Renal cortex interstitium (tissue), 15 donors: ENCODE measurements at places on chromosomes 3 and 15. TPM values are rescaled to one million over a fixed set of nuclear protein-coding genes. Genes with fewer than 3 reads are reported as not detected.

The AP3S2 gene
- 60.0 TPM for polyA plus RNA-seq

The RBMS3 gene
- 14.4 TPM for polyA plus RNA-seq

DNA sequence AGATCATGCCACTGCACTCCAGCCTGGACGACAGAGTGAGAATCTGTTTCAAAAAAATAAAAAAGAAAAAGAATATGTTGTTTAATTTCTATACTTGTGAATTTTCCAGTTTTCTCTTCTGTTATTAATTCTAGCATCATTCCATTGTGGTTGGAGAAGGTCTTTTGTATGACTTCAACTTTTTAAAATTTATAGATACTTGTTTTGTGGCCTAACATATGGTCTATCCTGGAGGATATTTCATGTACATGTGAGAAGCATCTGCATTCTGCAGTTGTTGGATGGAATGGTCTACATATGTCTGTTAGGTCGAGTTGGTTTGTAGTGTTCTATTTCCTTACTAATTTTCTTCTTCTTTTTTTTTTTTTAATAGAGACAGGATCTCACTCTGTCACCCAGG lies 35.6 kb downstream of the MAP1A start:
- no peak for DNase-seq

DNA sequence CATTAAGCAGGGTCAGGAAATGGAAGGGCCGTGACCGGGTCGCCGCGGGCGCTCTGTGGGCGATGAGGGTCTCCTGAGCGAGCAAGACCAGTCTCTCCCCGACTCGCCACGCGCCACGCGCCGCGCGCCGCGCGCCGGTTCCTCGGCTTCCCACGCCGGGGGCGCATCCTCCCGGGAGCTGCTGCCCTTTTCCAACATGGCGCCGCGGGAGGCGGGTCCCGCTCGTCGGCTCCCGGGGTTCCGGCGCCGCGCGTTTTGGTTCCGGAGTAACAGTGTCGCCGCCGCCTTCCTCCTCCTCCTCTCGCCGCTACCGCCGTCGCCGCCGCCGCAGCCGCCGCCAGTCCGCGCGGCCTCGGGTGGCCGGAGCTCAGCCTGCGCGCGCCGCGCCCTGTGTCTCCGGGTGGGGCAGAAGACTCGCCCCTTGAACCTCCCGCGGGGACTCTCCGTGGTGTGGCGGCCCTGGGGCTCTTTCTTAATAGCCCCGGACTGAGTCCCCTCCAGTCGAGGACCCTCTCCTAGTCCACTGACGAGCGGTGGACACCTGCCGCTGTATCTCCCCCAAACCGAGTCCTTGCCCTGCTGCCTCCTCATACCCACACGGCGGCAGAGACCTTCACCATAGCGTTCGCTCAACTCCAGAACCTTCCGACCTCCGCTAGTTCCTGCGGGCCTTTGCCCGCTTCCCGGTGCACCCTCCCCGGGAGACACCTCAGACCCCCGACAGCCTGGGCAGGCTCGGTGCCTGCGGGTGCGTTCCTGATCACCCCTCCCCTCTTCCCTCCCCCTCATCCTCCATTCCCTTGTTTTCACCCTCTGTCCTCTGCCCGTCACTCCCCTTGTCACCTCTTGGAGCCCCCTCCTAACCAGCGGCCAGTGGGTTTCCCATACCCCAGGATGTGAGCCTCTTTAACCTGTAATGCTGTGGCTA lies at the start of gene MAP2K5:
MAP2K5 (plus strand) TSS at position 284 of the 928 bp plus-strand sequence; CDS start at position 917, 633 bp downstream.
- no peak for DNase-seq

DNA sequence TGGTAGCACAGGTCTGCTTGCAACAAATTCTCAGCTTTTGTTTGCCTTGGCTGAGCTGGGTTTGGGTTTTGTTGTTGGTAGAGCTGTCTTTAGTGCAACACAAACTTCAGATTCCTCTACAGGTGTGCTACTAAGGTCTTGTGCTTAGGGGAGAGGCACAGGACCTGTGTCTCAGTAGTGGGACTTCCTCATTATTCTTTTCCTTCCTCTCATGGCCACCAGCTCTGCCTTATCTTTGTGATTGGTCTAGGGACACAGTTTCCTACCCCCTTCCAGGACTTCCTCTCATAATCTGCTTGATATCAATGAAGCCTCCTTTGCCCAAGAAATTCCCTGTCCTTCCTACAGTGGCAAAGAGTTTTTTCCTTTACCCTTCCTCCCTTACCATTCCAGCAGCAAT lies 24.9 kb upstream of the DNAAF4 start:
- DNase-seq: no peak

The CRABP1 gene
- polyA plus RNA-seq: 35.2 TPM

The MOBP gene
- 0.36 TPM for polyA plus RNA-seq

The SLC26A6 gene
- polyA plus RNA-seq: 29.0 TPM

- no peak for DNase-seq
Observed at GRCh38 chr3:31966978-31967591, 14.0 kb downstream of the OSBPL10 start.

The CCRL2 gene
- polyA plus RNA-seq: 1.0 TPM

DNA sequence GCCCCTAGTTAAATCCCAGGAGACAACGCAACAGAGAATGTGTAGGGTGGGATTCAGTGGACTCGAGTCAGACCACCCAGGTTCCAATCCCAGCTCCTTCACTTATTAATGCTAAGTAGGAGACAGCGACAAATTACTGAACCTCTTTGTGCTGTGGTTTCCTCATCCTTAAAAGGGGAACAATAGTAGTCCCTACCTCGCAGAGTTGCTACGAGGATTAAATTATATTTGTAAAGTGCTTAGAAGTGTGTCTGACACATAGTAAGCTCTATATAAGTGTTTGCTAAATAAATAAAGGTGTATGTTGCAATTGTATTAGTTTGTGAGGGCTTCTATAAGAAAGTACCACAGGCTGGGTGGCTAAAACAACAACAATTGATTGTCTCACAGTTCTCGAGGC lies 58.0 kb upstream of the PPARG start:
- DNase-seq: no peak

DNA sequence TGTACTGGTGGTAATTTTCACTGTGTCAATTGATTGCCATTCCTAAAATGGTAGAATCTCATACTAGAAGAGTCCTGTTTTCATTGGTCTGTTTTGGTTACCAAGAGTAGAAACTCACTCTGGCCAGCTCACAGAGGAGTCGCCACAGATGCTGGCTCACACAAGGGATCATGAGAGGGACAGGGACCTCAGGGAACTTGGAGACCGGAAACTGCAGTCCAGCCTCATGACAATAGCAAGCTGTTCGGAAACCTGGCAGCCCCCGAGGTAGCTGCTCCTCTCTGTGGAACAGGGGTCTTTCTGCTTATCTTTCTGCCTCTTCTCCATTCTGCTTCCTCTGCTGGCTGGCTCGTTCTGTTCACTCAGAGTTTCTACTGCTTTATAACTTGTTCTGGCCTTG lies 192.9 kb downstream of the PLCL2 start:
- DNase-seq: peak; percentile 18

DNA sequence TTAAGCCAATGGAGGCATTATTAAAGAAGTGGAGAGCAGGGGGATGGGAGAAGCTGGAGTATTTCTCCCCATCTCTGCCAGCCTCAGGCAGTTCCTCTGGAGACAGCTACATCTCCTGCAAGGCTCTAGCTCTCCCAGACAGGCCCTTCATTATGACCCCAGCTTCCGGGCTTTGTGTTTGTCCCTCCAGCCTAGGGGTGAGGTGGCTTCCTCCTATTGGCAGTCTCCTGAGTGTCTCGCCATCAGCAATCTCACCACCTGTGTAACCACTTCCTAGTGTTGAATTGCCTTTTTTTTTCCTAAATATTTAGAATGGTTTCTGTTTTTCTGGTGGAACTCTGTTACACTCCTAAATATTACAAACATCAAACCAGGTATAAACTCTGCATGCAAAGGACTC lies 122.3 kb downstream of the FAM174B start:
- DNase-seq: no peak

DNA sequence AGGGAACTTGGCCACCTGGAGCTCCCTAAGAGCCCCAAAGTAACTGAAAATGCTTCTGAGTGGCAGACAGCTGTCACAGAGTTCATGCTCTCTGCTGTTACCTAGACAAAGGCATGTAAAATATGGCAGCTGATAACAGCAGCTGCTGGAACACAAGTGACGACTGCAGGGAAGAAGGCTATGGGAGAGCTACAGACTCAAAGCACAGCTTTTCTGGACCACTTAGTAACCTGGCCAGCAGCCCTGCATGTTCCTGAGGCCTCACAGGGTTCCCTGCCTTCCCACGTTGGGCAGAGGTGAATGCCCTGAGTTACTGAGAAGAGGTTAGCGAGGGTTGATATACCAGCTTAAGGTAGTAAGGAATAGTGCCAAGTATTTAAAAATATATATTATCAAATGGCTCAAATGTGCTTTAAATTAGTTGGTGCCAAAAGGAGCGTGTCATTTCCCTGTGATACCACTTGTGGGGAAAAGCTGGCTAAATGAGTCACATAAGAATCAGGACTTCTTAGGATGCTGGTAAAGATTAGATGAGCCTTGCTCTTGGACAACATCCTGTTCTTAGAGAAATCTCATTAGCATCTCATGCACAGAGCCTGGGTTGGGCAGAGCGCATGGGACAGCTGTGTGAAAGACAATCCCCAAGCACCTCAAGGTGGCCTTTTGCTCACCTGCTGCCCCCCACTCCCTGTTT lies 76.4 kb upstream of the SCN5A start:
- no peak for DNase-seq

GRCh38 chr3:134353171-134353825 lies 20.9 kb downstream of the AMOTL2 start:
- no peak for DNase-seq

DNA sequence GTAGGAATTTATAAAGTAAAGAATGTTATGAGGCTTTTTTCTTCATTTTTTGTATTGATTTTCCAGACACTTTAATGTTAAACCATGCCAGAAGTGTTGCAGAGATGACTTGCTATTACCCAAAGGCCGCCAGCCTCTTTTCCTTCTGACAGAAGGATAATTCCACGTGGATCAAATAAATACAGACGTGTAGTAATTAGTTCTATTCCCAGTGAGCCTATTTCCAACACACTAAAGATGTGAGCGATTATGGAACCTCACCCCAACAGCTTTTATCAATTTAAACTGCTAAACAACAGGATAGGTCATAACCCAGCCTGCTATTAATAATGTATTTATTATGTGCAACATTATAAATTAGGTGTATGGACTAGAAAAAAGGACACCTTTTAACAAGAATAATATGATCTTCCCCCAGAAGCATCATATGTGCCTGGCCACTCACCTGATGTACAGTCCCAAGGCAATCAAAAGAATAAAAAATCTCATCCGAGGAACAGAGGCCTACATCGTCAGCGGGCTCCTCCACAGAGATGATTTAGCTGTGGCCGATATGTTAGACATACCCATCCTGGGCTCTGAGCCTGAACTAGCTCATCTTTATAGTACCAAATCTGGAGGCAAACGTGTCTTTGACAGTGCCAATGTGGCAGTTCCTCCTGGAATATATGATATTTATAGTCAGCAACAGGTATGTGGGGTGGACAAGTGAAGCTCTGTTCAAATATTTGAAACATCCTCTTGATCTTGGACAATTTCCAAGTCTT lies 125.9 kb upstream of the C15orf61 start:
- DNase-seq: no peak

The ZNF385D gene
- 8.2 TPM for polyA plus RNA-seq

The DUOX1 gene
- polyA plus RNA-seq: 5.1 TPM

- DNase-seq: no peak
Observed at GRCh38 chr3:46367811-46368210, 2.9 kb upstream of the CCR5 start.

GRCh38 chr15:36109943-36110658 lies 469.3 kb upstream of the CDIN1 start:
- DNase-seq: no peak

GRCh38 chr3:141457624-141458236 lies 29.1 kb upstream of the RASA2 start:
- no peak for DNase-seq

DNA sequence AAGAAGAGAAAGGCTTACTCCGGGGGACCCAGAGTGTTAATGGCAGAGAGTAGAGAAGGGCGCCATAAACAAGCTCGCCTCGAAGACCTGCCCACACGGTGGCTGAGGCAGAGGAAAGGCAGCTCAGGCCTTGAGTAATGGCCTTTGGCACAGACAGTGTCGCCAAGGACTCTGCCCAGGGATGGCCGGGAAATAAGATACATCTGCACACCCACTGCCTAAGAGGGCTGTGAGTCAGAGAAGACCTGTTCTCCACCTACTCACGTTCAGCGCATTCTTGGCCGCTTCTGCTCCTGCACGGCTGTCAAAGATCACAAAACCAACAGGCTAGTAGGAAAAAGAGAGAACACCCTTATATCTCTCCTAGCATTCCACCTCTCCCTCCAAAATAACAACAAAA lies 26.2 kb downstream of the RBPMS2 start:
- DNase-seq: no peak

DNA sequence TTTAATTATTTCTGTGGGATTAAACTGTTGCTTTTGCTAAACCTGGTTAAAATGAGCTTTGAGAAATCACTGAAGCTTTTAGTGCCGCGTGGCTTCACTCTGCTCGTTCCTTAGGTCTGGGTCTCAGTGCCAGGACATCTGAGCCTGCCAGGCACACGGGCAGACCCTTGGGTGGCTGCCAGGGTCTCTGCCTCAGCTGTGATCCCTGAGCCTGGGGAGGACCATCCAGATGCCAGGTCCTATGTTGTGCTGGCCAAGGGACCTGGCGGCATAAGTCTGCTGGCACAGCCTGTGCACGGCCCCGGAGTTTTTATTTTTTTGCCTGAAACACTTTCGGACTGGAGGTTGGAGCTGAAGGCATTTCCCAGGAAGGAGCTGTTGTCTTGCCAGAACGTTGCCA lies 328.1 kb downstream of the LRTM1 start:
- no peak for DNase-seq

The TRIM59 gene
- polyA plus RNA-seq: 20.7 TPM
